ENCODE measurements at places on chromosomes 5 and 9.

DNA sequence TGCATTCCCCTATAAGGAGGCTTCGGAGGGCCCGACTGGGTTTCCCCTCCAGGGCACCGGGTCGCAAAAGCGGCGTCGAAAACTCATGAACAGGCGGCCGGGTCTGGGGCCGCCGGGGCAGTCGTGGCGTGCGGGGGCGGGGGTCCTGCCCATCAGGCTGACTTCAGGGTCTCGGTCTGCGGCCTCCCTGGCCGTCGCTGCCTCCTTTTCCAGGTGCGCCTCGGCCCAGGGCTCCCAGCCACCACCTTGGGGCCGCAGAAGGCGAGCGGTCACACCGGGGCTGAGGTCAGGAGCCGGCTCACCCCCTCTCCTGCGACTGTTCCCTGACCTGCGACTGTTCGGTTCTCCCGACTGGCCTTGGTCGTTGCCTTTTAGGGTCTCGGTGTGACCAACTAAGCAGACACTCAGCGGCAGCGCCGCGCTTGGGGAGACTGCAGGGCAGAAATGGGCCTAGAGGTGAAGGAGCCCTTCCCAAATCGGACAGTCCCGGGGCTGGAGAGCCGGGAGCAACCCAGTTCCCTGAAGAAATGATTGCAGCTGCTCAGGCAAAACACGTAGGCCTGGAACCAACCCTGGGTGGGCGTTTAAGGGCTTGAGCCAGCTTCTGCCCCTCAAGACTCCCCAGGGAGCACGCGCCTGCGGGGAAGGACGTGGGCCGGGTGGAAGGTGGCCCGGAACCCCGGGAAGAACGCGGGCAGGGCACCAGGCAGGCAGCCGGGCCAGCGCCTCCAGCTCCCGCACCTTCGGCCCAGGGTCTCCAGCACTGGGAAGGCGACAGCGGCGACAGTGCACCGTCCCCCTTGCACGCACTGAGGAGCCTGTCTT lies 11.2 kb downstream of the IRX2 start:
- DNase-seq: no peak

GRCh38 chr9:69818750-69819345 lies 1.8 kb upstream of the CFAP95 start:
- DNase-seq: no peak

DNA sequence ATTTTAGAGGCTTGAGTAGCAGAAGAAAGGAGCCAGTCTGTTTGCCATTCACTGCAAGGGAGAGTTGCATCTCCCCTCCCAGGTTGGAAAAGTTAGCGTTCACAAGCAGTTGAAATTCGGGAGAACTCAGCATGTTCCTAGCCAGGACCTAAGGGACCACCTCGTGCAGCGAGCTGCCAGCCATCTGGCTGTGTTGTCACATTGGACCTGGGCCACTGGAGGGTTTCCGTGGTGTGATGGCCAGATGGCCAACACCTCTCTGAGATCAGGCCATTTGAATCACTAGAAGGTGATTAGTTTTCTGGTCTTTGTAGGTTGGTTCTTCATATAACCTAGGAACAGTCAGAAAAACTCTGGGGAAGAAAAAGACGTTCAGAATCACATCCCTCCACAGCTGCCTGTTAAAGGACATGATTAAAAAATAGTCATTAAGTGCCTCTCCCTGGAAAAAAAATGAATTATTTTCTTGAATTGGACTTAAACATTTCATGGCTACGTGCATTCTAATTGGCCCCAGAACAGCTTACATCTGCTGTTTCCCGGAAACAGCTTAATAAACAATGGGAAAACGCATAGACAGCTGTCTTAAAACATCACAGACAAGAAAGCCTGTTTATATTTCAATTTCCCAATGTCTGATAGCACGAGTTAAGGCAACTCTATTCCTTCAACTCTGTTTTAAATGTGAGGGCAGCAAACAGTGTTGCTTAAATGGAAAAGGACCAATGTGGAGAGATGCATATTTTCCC lies 303.9 kb downstream of the TENT4A start:
- DNase-seq: no peak

DNA sequence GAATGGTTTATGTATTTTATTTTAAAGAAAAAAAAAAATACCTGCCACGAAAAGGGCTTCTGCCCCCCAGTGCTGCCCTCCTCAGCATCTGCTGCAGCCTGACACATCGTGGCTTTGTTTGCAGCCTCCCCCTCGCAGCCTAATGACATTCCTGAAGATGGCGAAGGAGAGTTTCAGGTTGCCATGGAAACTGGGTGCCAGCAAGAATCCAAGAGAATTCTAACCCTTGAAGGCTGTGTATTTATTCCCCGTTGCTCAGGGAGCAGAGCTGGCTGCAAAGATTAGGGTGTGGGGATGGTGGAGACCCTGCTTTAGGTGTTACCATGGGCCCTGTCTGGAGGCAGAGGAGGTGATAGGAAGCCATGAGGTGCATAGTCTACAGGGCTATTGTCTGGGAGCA lies 126.6 kb downstream of the NSG2 start:
- no peak for DNase-seq

GRCh38 chr5:1511048-1511447 lies 12.7 kb downstream of the LPCAT1 start:
- no peak for DNase-seq

- no peak for DNase-seq
Measured at GRCh38 chr9:70502690-70503089, 88.2 kb upstream of the KLF9 start.

GRCh38 chr5:149007174-149007573 lies 55.7 kb downstream of the SH3TC2 start:
- no peak for DNase-seq

GRCh38 chr5:133386662-133387061 lies 225.7 kb downstream of the FSTL4 start:
- DNase-seq: no peak

- DNase-seq: no peak
Measured at GRCh38 chr9:94874316-94874715, 147.8 kb downstream of the AOPEP start.

DNA sequence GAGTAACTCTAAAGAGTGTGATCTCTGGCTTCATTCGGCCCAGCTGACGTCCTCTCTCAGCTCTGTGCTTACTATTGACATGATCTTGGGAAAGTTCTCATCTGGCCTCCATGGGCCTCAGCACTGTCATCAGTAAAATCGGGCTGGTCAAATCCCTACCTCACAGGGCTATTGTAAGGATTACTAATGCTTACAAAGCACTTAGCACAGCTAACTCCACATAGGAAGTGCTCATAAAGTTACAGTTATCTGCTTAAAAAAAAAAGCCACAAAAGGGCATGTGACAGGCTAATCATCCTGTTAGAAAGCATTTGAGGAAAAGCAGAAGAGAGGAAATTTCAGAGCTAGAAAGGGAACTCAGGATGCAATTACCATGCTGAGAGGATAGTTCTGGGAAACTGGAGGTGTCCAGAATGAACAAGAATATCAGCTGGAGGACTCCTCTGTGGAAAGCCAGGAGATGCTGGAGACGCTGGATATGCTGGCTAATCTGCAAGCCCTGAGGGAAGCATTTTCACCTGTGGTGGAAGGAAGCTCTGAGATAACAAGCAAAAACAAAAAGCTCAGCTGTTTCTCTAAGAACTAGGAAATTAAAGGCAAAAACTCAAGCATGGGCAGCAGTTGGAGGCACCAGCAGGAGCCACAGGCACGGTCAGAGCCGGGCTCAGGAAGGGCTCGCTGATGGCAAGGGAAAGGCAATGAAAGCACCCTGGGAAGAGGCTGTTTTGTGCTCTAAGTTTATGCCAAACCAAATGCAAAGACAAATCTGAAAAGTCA lies 4.4 kb upstream of the BHMT start:
- no peak for DNase-seq

DNA sequence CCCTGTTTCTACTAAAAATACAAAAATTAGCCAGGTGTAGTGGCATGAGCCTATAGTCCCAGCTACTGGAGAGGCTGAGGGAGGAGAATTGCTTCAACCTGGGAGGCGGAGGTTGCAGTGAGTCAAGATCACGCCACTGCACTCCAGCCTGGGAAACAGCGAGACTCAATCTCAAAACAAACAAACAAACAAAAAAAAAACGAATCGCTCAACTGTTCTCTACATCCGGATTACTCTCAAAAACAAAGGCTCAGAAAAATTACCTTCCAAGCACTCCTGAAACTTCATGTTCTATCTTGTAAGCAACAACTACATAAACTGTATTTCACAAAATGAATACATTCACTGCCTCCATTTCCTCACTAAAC lies 14.0 kb downstream of the UBAP2 start:
- DNase-seq: no peak

GRCh38 chr5:14161825-14162556 lies 18.8 kb downstream of the TRIO start:
- DNase-seq: no peak

DNA sequence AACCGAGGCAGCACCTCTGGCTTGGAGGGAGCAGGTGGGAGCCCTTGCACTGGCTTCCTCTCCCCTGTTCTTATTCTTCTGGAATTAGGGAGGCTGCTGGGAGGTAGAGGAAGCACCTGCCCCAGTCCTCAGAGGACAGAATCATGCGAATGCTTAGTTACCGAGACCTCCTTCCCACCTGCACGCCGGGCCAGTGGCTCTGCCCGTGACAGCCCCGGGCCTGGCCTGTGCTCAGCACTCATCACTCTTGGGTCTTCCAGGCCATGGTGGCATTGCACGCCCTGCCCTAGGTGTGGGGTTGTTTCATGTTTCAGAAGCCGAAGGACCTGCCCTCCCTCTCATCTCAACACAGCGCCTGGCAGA lies 45.3 kb upstream of the NKD2 start:
- no peak for DNase-seq

DNA sequence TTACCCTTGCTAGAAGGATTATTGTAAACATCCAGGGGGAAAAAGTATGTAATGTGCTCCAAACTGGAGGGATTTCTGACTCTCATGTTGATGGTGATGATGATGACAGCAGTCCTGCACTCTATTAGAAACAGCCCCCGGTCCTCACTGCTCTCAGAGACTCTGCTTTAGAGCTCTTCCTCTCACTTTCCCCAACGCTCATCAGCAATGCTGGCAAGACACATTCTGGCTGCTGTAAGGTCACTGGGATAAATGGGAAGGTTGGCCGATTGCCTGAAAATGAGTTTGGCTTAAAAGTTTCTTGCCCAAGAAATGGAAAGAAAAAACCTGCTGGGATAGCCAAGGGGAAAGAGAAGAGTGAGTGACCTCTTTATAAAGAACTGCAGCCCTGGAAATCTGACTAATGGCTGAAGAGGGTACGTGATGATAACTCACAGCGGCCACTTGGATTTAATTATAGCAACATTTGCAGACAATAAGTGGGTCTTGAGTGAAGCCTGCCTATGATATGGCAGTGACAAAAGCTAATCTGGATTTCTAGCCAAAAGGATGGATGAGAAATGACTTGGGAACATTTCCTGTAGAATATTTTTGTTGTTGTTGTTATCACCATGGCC lies 235.8 kb downstream of the TMEM38B start:
- DNase-seq: no peak

GRCh38 chr5:162202285-162202880 lies 134.8 kb downstream of the GABRG2 start:
- no peak for DNase-seq

- no peak for DNase-seq
Measured at GRCh38 chr5:177428574-177429217, 2.2 kb downstream of the GRK6 start.

DNA sequence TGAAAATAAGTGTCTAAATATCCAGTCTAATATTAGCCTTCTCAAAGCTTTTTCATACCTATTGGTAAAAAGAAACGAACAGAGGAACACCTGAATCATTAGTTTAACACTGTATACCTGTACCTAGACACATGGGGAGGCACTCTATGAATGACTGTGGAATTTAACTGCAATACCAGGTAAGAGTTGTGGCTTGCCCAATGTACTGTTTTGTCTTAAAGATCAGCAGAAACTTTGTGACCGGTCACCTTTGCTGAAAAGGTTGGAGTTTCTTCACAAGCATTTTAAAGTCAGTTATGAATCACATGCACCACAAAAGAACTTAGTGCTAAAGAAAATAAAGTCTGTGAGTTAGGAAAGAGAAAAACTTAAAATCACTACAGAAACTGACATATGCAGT lies 2.4 kb downstream of the PGGT1B start:
- DNase-seq: no peak

DNA sequence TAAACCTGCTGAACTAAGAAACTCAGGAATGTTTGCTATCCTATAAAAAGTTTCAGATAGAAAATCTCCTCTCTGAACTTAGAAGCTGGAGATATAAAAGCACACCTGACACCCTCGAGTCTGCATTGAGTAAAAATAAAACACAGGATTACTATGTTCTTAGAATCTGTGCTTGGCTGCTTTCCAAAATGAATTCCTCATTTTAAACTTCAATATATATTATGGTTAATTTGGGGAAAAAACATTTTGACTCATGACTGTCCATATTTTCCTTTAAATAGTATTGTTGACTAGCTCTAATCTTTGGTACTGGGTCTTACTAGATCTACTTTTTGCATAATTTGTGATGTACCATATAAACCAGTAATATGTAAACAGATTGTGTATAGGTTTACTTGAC lies 36.7 kb downstream of the FBXW2 start:
- no peak for DNase-seq

- no peak for DNase-seq
Measured at GRCh38 chr5:30142432-30142831, 1051.1 kb upstream of the CDH6 start.

Measured in T-helper 1 cell (primary cell).